ENCODE measurements at places on chromosomes 6 and 20.

- DNase-seq: no peak
Measured at GRCh38 chr20:51281521-51281920, 258.6 kb upstream of the KCNG1 start.

GRCh38 chr6:163554663-163555062, 140.1 kb downstream of the QKI start:
- peak; percentile 63 for DNase-seq

- no peak for DNase-seq
Measured at GRCh38 chr6:80366714-80367113, 260.2 kb downstream of the BCKDHB start.

DNA sequence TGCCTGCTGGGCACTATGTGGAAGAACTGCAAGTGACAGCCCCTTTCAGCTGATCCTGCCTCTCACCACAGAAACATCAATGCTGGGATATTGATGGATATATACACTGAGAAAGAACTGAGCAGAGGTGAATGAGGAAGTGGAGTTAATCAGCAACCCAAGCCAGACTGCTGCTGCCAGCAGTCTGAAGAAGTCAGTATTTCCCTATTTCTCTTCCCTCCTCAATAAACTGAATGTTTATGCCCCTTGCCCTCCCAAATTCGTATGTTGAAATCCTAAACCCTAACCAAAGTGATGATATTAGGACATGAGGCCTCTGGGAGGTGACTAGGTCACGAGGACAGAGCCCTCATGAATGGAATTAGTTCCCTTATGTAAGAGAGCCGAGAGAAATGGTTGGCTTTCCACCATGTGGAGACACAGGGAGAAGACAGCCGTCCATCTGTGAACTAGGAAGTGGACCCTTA, 76.3 kb downstream of the CDK19 start:
- no peak for DNase-seq

- no peak for DNase-seq
Measured at GRCh38 chr6:181049-181654, 111.1 kb upstream of the DUSP22 start.

DNA sequence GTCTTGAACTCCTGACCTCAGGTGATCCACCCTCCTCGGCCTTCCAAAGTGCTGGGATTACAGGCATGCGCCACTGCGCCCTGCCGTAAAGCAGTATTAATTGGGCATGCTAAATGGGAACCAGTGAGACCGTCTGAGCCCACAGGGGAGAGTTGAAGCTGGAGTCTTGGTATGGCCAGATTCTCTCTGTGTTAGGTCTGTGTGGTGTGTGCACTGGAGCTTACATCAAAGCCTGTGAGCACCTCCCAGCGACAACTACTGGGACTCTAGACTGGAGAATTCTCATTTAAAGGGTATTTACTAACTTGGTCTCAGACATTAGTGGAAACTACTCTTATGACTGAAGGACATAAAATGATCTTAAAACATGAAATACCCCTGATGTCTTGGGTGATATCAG, 8.5 kb upstream of the SLC22A2 start:
- DNase-seq: no peak

DNA sequence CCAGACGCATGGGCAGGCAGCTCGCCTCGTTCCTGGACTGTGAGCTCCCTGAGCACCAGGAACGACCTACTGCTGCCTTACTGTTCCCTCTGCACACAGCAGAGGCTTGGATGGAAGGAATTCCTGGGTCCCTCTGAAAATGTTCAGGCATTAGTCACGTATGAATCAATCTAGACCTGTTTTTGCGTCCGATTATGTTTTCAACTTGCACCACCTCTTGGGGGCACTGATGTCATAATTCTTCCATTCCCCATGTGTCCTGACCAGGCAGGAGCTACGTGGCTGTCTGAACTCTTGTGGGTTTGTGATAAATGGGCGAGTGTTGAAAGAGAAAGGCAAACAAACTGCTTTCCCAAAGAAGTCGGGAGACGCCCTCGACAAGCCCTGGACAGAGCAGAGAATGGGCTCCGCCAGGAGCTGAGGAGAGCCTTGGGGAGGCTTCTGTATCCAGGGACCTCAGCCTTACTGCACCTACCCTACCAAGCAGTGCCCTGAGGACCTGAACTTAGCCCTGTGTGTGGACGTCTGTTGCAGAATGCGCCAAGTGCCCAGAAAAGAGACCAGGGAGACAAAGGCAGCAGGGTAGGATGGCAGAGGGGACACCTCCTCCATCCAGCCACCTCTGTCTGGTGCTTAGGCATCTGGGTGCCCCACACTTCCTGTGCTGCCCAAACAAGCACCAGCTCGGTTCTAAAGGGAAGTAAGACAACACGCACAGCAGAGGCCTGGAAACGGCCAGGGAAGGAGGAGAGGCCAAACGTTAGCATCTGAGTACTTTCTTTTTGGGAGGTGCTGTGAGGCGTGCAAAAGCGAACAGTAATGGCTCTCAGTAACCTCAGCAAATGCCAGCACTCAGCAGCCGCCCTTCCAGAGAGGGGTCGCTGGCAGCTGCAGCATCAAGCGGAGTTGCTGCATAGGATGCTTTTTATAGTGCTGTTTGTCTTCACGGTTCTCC, 124.2 kb downstream of the LY86 start:
- DNase-seq: no peak

DNA sequence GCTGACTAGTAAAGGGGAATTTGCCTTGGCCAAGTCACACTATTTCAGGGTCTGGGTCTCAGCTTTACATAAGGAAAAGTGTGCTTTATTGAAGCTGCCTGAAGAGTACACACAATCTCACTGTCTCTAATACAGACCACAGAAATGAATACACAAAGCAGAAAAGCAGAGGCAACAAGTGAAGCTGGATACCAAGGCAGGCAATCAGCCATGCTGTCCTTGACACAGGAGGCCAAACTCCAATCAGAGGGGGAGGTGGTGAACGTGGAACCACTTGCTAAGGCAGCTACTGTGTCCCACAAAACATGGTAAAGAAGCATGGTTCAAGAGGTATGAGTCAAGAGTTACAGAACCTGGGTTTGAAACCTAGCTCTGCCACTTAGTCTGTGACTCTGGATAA, 21.8 kb upstream of the CCND3 start:
- DNase-seq: no peak

- DNase-seq: no peak
Measured at GRCh38 chr20:14444106-14444505, 106.7 kb upstream of the FLRT3 start.

- DNase-seq: no peak
Measured at GRCh38 chr6:72798196-72798595, 176.3 kb downstream of the KCNQ5 start.

Data from activated naive CD8-positive, alpha-beta T cell treated with anti-CD3 and anti-CD28 coated beads, Interleukin-2, amount 50 U/mL, for 24 hours (primary cell).